ENCODE measurements at places on chromosomes 7 and 10.

- no peak for DNase-seq
Measured at GRCh38 chr10:74040200-74041126, 42.5 kb downstream of the VCL start.

GRCh38 chr10:125700355-125700911 is 17.5 kb upstream of the TEX36 start:
- peak; percentile 8 for DNase-seq

DNA sequence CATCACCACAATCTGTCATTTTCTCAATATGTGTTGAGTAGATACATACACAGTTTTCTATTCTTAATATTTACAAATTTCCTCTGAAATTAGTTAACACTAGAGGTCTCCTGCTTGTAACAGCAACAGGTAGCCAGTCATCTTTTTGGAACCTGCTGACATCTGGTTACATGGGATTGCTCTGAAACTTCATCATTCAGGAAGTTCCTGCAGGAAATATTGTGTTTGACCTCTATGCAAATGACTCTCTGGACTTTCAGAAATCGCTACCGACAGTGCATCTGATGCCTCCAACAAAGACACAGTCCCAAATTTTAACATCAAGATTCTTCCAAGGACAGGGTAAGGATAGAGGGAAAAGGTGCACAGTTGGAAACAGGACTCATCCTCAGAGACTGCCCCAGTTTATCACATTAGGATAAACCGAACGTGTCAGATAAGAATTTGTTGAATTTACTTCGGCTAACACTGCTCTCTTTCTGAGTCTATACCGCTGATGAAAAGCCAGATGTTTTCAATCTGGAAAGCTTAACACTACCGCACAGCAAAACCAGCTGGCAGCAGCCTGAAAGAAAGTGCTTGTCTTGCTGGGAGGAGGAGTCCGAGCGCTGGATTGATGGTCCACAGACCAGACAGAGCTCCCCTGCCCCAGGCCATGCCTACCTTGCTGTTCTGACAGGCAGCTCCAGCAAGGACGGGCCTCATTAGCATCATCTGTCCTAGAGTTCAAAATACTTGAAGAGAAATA is 633.4 kb downstream of the PARD3 start:
- DNase-seq = no peak

GRCh38 chr10:43124574-43125273 is 13.5 kb upstream of the CSGALNACT2 start:
- DNase-seq = no peak

GRCh38 chr7:127708201-127708600 is 56.2 kb downstream of the SND1 start:
- no peak for DNase-seq

- peak; percentile 88 for DNase-seq
Measured at GRCh38 chr7:73999664-74000435, 28.1 kb upstream of the ELN start.

GRCh38 chr7:79909176-79909575 is 225.5 kb upstream of the GNAI1 start:
- DNase-seq = no peak

DNA sequence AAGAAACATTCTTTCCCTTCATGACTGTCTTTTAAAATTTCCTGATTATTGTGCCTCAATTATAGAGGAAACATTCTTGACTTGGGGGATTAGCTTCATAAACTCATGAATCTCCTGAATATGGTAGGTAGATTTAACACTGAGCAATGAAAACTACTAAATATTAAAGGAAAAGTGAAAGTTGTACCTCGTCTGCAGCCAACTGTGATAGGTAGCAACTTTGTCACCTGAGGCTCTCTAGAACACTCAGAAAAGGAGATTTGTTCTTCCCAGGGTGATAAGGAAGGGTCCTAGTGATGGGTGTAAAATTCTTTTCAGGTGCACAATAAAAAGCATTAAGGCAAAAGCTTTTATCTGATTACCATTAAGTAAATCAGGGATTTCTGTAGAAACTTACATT is 78.1 kb downstream of the AHR start:
- no peak for DNase-seq

- no peak for DNase-seq
Measured at GRCh38 chr10:129767751-129768150, 196.3 kb downstream of the EBF3 start.

DNA sequence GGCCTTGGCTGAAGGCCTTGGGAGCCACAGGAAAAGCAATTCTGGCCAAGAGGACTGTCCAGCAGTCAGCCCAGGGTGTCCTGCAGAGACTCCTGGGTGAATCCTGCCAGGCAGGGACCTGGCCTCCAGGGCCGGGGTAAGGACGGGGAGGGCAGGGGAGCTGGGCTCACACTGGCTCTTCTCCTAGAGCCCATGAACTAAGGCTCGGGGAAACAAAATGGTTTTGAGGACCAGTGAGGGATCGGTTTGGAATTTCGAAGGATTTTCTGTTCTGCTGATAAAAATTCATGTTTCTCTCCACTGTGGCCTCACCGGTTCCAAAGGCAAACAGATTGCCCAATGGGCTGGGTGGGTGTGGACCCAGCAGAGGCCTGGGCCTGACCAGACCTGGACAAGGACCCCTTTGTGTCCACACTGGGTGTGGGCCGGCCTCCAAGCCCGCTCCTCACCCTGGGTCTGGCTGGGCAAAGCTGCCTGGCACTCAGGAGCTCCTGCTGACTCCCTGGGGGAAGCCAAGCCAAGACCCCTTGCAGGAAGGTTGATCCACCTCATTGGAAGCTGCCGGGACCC is 27.3 kb downstream of the FAM20C start:
- DNase-seq = no peak

- peak; percentile 61 for DNase-seq
Measured at GRCh38 chr10:135132-135600, at the start of gene ZMYND11. Gene ZMYND11 (plus strand): TSS chr10:135455. CDS start chr10:180013, 44,558 bp downstream.

DNA sequence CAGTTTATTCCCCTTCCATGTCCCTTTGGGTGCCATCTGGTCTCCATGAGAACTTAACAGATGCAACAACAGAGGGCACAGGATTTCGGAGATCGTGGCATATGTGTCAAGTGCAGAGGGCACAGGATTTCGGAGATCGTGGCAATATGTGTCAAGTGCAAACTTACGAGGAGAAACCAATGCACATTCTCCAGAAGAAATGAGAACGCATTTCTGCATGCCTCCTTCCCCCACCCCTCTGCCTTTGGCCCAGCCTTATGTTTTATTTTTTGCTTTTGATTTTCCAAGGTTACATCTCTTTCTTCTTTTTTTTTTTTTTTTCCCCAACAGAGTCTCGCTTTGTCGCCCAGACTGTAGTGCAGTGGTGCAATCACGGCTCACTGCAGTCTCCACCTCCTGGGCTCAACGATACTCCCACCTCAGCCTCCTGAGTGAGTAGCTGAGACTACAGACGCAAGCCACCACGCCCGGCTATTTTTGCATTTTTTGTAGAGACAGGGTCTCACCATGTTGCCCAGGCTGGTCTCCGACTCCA is 586 bp upstream of the ANKRD26 start:
- DNase-seq = no peak

GRCh38 chr7:141889321-141889720 is 26.9 kb upstream of the OR9A4 start:
- DNase-seq = no peak

DNA sequence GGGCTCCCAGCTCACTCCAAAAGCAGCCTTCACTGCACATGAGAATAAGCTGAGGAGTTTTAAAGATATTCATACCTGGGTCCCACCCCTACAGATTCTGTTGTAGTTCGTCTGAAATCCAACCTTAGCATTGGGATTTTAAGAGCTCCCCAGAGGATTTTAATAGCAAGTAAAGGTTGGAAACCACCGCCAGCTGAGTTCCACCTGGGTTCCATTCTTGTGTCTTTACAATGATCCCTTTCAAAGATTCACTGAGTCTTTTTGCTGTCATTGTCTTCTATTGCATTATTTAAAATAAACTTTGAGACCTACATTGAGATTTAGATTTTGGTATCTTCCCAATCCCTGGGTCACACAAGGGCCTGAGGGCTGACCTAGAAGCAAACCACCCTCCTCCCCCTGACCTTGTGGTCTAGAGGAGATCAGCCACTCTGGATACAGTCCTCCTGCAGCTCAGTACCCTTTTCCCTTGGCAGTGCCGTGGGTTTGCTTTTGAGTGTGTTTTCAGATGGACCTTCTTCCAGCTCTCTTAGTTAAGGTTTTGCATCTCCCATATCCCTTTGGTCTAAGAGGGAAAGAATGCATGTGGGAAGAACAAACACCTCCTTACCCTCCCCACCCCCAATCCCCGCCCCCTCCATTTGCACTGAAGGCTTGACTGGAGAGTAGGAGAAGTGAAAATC is 22.6 kb upstream of the SIRT1 start:
- peak; percentile 6 for DNase-seq

GRCh38 chr10:102644066-102644645 is at the start of gene TRIM8:
Gene TRIM8 (plus strand): TSS chr10:102644479. CDS start chr10:102644618, 139 bp downstream.
- peak; percentile 48 for DNase-seq

DNA sequence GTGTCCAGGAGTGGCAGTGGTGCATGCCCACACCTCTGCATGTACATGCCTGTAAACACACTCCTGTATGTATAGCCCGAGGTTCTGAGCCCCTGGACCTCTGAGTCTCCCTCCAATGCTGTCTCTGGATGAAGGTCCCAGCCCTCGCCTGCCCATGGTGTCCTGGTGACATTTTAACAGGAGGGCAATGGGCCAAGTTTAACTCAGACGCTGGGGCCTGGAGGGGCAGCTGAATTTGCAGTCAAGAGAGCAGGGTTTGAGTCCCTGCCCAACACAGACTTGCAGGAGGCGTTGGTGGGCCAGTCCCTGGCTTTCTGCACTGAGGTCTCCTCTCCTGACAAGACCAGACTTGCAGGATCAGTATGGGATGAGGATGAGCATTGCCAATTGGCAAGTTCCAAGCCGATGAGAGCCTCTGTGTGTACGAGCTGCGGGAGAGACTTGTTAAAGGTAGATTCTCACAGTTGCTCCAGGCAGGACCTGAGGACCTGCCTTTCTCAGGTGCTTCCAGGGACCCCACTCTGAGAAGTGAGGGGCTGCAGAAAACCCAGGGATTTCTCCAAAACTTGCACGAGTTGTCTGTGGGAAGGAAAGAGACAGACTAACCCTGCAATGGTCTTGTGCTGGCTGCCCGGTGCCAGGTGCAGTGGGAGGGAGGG is 141.9 kb downstream of the ELFN1 start:
- no peak for DNase-seq

- DNase-seq = peak; percentile 27
Measured at GRCh38 chr7:91082852-91083495, 181.3 kb upstream of the FZD1 start.

DNA sequence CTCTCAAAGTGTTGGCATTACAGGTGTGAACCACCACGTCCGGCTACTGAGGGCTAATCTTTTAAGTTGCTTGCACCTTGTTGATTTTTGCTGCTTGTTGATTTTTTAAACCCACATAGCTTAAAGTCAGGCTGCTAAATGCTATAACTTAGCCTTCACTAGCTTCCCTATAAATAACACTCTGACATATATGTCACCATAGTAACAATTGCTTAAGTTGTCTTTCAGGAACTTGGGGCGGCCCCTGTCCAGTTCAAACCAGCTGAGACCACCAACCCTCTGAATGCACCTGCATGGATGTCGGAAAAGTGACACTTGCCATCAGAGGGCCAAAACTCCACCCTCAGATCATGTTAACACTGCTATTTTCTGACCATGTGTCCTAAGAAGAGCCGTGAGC is 47.3 kb downstream of the ST8SIA6 start:
- no peak for DNase-seq

DNA sequence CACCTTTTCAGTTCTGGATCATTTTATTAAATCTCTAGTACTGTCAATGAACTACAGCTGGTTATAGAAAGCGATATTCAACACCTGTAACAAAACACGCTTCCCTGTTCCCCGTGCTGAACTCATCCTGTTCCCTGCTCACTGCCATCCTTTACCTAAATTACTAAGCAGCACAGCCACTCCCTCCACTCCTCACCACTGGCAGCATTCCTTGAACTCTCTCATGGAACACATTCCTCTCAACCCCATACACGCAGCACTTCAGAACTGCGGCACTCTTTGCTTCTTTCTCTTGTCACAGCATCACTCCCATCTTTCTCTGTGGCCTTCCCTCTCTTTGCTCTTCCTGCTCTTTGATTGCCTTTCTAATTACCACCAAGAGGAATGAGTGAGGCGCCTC is 27.4 kb downstream of the RELN start:
- DNase-seq = no peak

Measured in EL (cell line).